Stimulated activated naive CD4-positive, alpha-beta T cell treated with Interleukin-2 at 50 U/mL for 16 hours (primary cell): ENCODE measurements at places on chromosomes 12 and 14.

DNA sequence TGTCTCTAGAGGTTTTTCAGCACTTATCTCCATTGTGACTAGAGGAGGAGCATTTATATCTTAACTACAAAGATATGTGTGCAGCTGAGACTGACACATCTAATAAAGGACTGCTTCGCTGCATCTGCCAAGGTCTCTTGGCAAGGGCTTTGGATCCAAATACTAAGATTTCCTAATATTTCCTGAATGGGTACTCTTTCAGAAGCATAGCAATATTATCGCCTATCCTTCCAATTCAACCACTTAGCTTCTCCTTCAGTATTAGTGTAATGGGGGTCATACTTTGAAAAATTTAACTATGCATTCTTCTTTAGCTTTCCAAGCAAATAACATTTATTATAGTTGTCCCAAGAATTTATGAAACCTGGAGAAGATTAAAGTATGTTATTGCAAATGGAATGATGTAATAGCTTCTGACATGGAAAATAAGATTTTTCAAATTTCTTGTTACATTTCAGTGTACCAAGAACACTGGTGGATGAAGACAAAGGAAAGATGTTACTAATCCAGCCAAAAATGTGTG lies 243.0 kb upstream of the PDE3A start:
- DNase-seq, result no peak

DNA sequence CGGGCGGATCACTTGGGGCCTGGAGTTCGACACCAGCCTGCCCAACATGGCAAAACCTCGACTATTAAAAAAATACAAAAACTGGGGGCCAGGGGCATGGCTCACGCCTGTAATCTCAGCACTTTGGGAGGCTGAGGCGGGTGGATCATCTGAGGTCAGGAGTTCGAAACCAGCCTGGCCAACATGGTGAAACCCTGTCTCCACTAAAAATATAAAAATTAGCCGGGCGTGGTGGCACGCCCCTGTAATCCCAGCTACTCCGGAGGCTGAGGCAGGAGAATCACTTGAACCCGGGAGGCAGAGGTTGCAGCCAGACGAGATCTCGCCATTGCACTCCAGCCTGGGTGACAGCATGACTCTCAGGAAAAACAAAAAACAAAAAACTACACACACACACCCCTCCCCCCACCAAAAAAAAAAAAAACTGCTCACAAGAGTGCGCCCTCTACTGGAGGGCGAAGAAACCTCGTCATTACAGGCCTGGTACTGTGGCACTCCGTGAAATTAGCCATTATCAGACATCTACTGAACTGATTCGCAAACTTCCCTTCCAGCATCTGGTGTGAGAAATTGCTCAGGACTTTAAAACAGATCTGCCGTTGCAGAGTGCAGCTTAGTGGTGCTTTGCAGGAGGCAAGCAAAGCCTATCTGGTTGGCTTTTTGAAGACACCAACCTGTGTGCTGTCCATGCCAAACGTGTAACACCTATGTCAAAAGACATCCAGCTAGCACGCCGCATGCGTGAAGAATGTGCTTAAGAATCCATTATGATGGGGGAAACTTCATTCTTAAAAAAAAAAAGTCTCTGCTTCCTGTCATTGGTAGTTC lies 7.7 kb downstream of the PPP1R3E start:
- peak; percentile 20 for DNase-seq

- no peak for DNase-seq
These were observed 83.4 kb upstream of the EVL start for GRCh38 chr14:99981806-99982205.

DNA sequence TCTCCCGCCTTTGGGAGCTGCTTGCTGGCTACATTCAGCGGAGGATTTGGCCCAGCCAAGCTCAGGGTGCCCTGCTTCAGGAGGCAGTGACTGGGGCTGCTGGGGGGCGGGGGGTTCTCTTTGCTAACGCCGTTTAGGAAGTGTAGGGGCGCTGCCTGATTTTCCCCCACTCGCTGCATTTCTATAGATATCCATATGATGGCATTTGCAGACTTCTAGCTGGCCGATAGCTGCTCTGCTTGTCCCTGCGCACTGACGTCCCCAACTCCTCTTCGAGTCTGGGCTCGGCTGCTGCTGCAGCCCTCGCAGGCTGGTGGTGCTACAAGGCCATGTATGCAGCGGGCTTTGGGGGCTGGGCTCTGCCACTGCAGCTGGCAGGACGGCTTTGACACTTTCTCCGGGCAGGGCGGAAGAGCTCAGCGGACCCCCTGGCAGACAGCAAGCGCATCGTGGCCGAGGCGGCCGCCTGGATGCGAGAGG lies 3.1 kb downstream of the LRFN5 start:
- no peak for DNase-seq

DNA sequence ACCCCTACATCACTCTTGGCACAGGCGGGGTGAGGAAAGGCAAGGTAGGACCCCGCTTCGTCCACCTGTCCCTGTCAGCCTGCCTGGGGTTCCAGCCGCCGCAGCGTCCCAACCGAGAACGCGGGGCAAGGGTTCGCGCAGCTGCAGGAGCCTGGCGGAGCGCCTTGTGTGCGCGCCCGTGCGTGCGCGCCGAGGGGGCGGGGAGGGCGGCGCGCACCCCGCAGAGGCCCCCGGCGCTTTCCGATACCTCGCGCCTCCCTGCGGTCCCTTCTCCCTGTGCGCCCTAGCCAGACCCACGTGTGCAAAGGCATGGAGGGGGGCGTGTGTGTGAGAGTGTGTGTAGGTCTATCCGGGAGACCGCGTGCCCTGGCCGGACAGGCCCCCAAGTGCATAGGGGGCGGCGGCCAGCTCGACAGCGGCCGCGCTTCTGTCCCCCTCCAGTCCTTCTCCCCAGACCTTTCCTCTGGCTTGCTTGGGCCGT lies 122.4 kb downstream of the TSPAN9 start:
- DNase-seq, result no peak

DNA sequence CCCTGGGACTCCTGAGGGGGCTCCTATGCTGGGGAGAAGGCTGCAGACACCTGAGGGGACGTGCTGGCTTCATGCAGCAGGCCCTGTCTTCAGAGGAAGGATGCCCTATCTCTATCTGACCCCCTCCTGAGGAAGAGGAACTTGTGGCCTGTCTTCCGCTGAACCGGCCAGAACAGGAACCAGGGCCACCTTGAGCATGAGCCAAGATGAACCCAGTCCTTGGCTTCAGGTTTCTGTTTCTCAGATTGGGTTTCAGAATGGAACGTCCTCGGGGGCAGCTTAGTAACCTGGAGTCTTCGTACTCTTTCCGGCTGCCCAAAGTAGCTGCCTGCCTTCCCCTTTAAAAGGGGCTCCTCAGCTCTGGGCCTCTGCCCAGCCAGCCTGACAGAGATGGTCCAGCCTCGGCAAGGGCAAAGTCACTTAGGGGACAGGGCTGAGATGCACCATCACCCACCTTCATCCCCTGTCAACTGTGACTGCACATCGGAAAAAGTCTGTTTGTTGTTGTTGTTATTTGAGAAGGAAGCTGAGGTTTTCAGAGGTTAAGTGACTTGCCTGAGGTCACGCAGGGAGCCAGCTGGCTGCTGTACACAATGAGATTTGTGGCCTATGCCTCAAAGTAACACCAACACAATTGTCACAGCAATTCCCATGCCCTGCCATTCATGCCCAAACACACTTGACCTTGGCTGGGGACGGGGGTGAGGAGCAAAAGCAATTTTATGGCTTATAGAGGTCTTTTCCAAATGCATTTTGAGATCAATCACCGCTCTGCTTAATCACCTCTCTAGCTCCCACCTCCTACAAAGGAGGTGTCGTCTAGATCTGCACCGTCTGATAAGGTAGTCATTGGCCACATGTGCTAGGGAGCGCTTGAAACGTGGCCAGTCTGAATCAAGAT lies 13.4 kb downstream of the ASB2 start:
- peak; percentile 52 for DNase-seq

- DNase-seq, result no peak
These were observed 29.4 kb downstream of the SERPINA3 start for GRCh38 chr14:94641632-94641955.

- no peak for DNase-seq
These were observed 131.2 kb downstream of the SCARB1 start for GRCh38 chr12:124732275-124733075.

DNA sequence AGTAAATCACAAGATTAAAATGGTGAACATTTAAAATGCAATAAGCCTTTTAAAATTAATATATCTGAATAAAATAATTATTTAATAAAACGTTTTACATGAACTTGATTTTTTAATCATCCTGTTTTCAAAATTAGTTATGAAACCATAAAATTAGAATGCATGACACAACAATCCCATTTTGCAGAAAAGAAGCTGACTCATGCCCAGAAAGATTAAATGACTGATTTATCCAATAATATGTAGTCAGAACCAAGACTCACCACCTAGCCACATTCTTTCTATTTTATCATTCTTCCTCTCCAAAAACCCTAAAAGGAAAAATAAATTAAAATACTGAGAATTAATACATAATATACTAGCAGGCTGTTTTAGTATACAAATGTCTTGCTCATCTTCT lies 83.0 kb upstream of the LGR5 start:
- DNase-seq, result no peak
